ENCODE measurements at places on chromosomes 6 and 20.

- no peak for DNase-seq
Measured at GRCh38 chr6:151702851-151703658, 104.4 kb upstream of the ESR1 start.

DNA sequence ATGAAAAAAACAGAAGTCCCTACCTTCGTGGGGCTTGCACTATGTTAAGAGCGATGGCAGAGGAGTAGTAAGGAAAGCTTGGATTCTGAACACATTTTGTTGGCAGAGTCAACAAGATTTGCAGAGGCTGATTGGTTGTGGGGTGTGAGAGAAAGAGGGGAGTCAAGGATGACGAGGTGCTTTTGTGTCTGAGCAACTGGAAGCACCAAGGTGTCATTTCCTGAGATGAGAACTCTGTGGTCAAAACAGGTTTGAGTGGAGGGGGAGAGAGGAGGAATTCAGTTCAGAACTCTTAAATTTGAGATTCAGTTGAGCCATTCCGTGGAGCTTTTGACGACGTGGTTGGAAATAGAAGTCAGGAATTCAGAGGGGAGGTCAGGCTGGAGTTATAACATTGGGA, 3.5 kb downstream of the OCSTAMP start:
- DNase-seq: no peak

- no peak for DNase-seq
Measured at GRCh38 chr6:155154158-155154830, 109.5 kb upstream of the CLDN20 start.

DNA sequence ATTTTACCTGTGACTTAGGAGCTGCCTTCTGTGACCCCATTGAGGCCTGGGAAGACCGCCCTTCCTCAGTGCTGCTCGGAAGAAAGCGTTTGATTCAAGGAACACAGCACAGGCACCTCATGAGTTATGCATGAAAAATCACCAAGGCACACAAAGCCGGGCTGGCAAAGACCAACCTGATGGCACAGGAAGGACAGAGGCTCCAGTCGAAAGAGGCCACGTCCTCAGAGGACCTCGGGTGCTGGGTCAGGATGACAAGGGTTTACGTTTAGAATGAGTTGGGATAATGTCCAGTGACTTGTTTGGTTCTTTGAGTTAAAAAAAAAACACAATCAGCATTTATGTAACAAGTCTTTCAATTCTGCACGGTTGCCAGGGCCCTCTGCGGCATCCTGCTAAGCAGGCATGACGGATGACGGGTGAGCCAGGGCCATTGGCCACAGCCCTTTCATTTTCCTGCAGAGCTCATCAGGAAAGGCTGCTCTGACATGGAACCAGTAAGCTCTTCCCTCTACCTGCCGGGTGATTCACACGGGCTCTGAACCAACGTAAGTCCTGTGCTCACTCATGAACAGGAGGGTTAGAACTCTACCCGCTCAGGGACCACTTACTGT, 112.8 kb downstream of the DACT2 start:
- DNase-seq: no peak

DNA sequence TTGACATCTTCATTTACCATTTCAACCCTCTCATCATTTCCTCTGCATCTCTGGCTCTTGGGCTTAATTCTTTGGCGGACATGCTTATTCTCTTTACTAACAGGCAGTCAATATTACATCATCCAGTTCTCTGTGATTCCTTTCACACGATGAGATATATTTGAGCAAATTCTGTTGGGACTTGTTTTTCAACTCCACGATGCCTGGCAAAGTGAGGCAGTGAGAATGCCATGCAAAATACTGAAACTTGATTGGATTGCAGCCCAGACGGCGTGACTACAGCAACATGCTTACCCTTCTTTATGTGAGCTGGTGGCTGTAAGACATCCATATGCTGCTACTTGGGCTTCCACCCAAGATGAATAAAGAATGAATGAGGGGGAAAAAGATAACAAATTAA, 101.7 kb upstream of the SPACA1 start:
- no peak for DNase-seq

GRCh38 chr20:32336918-32337347, 21.2 kb upstream of the ASXL1 start:
- peak; percentile 56 for DNase-seq

- DNase-seq: no peak
Measured at GRCh38 chr20:38402816-38403215, 32.3 kb downstream of the SNHG17 start.

DNA sequence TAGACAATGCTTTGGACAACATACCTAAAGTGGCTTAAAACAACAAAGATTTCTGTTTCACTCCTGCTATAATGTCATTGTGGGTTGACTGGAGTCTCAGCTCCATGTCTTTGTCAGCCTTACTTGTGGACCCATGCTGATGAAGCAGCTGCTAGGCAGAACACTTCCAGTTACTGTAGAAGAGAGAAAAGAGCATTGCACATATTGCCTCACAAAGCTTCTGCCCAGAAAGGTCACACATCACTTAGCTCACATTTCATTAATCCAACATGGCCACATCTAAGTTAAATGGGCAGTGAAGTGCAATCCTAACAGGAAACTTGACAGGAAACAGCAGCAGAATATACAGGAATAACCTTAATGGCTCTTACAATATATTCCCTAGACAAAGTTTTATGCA, 480.5 kb upstream of the HTR1E start:
- DNase-seq: no peak

GRCh38 chr20:41902346-41902745, 284.2 kb upstream of the CHD6 start:
- DNase-seq: no peak

DNA sequence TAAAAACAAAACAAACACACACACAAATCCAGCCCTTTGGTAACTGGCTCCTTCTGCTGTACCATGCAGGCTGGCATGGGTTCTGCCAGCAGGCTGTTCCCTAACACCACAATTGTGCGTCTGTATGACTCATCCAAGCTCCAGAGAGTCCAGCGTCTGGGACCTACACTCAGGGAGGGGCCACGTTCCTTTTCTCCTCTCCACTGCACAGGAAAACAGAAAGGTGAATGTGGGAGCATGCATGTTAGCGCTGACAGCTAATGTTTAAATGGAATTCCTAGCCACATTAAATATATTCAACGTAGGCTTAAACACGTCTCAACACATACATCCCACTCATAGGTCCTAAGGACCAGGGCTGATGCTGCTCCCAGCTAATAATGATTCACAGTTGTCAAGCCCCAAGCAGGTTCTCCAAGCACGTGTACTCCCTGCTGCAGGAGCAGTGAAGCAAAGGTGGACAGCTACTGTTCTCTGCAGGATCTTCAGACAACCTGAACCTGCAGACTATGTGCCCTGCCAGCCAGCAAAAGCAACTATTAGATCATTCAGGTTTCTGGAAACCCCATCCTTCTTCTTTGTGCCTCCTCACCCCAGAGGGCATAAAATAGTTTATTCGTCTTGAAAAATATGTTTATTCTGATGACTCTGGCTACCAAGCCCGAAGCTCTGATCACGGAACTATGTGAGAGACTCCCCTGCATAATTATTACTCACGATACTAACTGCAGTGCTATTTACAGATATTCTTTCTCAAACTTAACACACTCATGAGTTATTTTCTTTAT, 20.9 kb downstream of the MAP1LC3A start:
- DNase-seq: no peak
